ENCODE measurements at places on chromosomes 11 and 22.

DNA sequence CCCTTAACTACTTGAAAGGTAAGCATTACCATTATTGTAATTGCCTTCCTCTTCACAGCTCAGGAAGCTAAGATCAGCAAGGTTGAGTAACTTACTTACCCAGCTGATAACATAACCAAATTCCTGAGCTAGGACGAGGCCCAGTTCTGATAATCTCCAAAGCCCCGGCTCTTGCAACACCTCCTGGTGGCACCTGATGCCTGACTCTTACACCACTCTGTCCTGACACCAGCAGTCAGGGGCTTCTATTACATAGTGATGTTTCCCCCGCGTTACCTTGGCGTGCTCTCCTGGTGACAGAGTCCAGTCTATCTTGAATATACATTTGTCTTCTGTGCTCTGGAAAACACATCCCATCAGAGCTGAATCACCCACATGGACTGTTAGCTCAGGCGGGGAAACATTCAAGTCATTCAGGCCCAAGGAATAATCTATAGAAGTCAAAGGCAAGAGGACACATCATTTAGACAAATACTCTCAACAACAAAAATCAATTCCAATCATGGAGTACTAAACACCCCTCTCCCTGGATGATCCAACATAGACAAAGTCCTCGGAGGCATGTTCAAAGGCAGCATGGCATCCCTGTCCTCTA is 12.6 kb downstream of the JAML start:
- no peak for DNase-seq

- DNase-seq = no peak
Observed at GRCh38 chr11:66188580-66188979, 79.9 kb upstream of the RAB1B start.

DNA sequence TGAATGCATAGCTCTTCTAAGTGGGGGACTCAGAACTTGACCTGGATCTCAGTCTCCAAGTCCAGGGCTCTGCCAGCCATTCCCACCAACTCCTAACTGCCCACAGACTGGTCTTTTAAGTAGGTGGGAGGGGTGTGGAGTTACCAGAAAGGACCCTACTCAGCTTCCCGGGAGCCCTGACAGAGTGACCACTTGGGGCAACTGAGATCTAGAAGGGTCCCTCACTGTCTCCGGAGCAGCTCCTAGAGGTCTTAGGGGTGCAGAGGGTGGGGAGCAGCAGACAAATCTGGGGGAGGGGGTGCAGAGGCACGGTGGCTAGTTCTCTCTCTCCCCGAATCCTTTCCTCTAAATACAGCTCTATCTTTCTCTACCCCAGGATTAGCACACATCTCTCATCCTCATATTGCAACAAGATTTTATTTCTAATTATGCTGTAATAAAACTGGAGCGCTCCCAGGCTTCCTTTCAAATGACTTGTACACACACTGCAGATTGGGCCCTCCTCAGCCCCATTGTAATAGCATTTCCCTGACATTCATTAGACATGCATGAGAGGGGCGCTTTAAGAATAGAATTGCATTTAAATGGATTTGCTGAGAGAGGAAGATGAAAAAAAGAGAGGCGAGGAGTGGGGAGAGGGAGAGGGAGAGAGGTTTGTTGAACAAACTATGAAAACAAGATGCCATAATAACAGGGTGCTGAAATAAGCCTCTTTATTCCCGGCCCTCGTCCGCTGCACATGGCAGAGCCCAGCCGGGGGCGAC is 219.0 kb downstream of the CEP164 start:
- no peak for DNase-seq

DNA sequence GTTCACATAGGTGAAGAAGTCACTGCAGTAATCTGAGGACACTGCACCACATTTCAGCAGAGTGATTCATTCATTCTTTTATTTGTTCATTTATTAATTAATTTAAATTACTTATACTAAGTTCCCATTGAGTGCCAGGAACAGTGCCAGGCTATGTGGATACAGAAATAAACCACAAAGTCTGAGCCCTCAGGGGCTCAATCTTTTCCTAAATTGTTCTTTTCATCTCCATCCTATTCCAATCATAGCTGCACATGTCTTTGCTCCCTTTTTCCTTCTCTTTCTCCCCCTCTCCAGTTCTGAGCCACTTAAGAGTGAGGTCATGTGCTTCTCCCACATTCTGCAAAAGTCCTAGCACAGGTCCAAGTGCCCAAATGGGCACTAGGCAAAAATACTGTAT is 4.9 kb downstream of the SYTL2 start:
- no peak for DNase-seq

GRCh38 chr22:23681026-23681809 is 9.6 kb upstream of the RGL4 start:
- DNase-seq = no peak

DNA sequence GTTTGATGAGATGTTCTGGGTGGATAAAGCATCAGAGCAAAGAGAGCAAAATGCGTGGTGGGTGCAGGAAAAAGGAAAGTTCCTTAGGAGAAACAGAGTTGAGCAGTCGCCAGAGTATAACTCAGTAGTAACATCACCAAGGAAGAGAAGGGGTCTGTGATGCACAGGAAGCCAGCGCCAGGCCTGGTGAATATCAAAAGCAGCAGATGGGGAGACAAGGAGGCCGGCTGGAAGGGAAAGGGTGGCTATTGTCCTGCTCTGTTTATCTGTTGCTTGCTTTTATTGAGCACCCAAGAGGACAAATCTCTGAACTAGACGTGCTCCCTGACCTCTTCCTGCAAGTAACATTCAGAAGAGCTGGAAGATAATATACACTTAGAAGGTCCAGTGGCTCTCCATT is 52.7 kb upstream of the GRAMD1B start:
- no peak for DNase-seq

DNA sequence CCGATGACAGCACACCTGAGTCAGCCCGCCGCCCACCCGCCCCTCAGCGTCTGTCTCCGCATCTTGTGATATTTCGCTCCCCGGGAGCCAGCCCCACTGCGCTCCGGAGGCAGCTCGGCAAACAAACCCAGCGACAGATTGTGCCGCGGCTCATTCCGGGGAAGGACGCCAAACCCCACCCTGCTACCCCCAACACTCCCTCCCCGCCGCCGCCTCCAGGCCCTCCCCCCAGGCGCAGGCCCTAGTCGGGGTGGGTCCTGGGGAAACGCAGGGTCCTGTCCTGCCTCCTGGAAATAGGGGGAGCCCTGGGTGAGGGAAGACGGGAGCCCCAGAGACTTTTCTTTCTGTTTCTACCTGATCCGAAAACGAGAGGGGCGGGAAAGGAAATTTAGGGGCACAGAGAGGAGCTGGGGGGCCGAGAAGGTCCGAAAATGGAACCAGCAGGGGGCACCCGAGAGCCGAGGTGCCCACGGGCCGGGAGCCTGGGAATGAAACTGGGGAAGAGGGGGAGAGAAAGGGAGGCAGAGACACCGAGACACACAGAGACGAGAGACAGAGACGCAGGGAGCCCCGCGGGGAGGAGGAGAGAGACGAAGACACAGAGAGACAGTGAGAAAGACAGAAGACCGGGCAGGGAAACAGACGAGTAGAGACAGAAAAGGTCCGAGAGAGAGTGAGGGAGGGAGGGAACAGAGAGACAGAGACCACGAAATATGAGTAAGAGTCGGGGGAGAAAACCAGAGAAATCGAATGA is 1.7 kb upstream of the RTN4RL2 start:
- no peak for DNase-seq

DNA sequence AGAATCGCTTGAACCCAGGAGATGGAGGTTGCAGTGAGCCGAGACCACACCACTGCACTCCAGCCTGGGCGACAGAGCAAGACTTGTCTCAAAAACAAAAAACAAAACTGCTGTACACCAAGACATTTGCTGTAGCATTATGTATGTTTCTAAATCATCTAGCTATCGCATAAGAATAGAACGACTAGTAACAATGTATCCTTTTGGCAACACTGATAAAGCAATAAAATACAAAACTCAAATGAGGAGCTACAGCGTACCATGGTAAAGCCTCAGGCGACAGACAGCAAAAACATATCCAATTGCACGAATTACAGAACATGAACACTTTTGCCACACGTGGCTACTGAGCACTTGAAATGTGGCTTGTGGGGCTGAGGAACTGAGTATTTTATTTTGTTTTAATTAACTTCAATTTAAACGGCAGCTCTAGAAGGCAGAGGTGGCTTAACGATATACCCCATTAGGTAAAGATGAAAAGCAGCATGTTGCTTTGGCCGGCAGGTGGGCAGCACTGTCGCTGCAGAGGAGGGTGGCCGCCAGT is 2.3 kb downstream of the TUBGCP6 start:
- no peak for DNase-seq

GRCh38 chr11:94513091-94513490 is 830 bp downstream of the C11orf97 start:
- no peak for DNase-seq

GRCh38 chr11:44138980-44139379 is 43.5 kb downstream of the EXT2 start:
- DNase-seq = no peak

DNA sequence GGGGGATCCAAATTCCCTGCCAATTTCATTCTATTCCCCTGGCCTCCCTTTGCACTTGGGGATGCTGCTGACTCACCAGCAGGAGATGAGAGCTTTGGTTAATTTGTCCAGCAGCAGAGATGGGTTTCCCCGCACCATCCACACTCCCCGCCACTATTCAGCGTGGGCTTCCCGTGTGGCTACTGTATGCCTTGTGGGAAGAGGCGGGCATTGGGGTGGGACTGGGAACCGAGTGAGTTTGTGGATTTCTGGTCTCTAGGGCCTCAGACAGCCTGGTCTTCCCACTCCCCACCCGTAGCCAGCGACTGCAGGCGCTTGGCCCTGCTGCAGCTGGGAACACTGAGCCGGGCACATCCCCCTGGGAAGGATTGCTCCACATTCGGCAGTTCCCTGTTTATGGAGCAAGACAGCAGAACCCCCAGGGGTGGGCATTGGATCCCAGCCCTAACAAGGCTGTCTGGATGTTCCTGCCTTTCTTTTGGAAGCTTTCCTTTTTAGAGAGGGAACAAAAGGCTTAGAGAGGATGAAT is 23.4 kb downstream of the KIAA1671 start:
- DNase-seq = no peak

GRCh38 chr11:73297702-73298101 is 10.4 kb upstream of the ARHGEF17 start:
- no peak for DNase-seq

DNA sequence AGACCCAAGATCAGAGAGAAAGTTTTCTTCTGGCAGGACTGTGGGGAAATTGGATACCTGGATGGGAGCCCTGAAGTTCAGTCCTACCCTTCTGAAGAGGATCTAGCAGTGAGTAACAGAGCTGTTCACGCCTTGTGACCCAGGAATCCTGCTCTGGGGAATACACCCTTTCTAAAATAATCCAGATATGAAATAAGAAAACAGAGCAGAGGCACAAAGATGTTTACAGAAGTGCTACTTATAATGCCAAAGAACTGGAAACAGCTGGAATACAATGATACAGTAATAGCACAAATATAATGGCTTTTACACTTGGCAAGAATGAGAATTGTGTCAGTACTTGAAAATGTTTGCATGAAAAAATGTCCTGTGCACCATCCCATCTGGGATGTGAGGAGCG is 304.0 kb upstream of the NARS2 start:
- DNase-seq = no peak

DNA sequence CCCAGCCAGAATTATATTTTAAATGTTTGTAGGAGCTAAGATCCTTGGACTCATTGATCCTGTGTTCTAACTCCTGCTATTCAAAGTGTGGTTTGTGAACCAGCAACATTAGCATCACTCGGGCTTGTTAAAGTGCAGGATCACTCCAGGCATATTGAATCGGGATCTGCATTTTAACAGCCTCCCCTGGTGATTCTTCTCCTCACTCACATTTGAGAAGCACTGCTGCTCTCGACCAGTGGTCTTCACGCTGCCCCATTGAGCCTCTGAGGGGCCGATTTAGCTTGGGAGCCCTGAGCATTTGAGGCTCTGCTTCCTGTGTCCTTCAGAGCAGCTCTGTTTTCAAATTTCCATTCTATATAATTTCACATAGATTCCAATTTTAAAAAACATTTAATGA is 10.9 kb downstream of the MADD start:
- DNase-seq = no peak

DNA sequence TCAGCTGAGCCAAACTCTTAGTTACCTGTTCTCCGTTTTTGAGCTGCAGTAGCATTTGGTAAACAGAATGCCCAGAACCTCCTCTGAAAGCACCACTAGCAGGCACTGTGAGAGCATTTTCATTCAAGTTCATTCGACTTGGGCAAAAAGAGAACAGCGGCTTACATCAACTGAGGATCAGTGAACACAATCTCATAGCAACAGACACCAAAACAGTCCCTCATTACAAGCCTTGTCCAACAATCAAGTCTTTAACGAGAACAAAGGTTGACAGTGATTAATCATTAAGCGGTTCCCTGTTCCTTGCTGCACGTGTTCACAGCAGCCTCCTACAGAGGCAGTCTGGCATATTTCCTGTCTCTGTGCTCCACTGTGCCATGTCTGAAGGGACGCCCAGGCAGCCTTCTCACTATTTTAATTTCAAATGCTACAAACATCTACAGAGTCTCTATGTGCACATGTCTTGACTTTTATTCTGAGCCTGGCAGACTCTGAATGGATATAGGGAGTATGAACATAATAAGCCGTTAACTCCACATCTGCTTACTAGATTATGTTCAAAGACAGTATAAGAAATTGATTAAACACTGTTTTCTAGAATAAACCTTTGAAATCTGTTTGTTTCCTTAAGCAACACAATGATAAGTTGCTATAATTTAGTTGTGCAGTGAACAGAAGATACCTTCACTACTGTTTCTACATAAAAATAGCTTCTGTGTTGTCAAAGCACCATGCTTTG is 88.3 kb upstream of the MTMR2 start:
- no peak for DNase-seq

DNA sequence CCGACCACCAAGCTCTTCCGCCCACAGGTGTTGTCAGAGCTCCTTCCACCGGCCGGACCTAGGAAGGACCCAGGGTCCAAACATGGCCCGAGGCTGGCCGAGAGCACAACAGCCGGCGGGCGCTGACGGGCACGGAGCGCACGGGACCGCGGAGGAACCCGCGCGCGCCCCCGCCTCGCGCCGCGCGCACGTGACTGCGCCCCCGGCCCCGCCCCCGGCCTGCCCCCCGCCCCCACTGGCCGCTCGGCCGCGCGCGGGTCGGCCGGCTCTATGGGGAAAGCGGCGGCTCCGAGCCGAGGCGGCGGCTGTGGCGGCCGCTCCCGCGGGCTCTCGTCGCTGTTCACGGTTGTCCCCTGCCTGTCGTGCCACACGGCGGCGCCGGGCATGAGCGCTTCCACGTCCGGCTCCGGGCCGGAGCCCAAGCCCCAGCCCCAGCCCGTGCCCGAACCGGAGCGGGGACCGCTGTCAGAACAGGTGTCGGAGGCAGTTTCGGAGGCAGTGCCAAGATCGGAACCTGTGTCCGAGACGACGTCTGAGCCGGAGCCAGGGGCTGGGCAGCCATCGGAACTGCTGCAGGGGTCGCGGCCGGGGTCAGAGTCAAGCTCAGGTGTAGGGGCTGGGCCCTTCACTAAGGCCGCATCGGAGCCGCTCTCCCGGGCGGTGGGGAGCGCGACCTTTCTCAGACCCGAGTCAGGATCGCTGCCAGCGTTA is at the start of gene OSBP2:
TSS of gene OSBP2 (plus strand) at position 235 of the 711 bp plus-strand sequence. CDS start at position 271, 36 bp downstream.
- DNase-seq = no peak

- no peak for DNase-seq
Observed at GRCh38 chr11:11502263-11502861, 119.4 kb downstream of the GALNT18 start.
